ENCODE measurements at places on chromosomes 2 and 18.

DNA sequence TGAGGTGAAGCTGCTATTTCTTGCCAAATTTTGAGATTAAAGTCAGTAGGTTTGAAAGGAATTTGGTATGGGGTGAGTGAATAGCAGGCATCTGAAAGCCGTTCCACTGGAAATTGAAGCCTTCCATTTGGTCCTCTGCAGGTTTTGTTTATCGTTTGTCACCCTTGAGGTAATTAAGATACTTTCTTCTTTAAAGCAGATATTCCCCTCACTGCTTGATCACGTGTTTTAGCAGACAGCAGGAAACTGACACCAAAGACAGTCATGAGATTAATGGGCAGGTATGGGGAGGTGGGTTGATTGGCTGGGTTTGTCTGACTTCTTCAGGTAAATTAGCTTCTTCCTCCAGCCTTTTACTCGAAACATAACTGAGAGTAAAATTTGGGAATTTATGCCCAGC lies 10.7 kb downstream of the LPIN1 start:
- no peak for DNase-seq

- DNase-seq = peak; percentile 42
Observed at GRCh38 chr2:135948642-135949355, 36.6 kb downstream of the DARS1 start.

DNA sequence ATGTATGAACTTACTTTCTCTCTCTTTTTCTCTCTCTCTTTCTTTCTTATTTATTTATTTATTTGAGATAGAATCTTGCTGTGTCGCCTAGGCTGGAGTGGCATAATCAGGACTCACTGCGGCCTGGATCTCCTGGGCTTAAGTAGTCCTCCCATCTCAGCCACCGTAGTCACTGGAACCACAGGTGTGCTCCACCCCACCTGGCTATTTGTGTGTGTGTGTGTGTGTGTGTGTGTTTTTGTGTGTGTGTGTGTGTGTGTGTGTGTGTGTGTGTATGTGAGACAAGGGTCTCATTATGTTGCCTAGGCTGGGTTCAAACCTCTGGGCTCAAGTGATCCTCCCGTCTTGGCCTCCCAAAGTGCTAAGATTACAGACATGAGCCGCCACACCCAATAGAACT lies 64.3 kb downstream of the KIAA1328 start:
- DNase-seq = no peak

DNA sequence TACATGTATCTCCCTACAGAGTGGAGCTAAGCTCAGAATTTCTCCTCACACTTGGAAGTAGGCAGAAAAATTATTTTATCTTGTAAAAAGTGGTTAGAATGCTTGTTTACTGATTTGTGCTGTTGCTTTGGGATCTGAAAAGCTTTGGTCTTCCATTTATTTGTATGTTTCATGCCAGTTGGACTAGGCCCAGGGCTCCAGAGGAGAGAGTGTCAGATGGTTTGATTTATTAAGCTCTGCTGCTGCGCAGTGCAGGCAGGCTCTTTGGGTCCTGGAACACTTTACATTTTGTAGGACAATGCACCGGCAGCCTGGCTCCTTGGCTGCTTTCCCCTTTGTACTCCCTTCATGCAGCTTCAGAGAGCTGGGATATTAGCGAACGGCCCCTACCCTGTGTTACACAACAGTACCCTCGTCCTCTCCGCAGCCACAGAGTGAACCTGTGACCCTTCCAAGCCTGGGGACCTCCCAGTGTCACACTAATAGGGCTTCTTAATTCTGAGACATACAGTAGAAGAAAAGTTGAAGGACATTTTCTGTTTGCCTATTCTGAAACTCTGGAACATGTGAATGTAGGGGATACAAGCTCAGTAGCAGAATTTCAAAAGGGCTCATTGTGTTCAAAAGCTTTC lies 56.7 kb upstream of the EML6 start:
- no peak for DNase-seq

- DNase-seq = no peak
Observed at GRCh38 chr2:56705713-56706112, 521.9 kb downstream of the CCDC85A start.

DNA sequence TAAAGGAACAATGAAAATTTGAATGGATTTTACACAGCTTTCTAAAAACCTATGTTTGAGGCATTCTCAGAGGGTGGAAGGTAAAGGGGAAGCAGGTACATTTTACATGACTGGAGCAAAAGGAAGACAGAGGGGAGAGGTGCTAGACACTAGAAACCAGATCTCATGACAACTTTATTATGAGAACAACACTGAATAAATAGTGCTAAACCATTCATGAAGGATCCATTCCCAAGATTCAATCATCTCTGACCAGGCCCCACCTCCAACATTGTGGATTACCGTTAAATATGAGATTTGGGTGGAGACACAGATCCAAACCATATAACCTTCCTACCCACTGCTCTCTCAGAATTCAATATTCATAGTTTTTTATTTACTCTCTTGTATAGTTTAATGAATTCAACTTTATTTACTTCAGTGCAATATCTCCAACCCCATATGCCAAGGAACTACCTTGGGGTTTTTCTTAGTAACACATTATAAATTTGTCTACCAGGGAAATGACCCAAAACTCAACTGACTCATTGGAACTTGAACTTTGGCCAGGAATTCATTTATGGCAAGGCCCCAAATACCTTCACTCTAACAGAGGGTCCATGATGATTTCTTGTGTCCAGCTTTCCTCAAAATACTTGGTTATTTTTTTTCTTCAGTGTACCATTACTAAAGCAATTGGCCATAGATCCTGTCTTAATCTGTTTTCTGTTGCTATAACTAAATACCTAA lies 317.8 kb downstream of the GULP1 start:
- DNase-seq = no peak

GRCh38 chr18:47149457-47150028 lies 757 bp downstream of the HDHD2 start:
- no peak for DNase-seq

DNA sequence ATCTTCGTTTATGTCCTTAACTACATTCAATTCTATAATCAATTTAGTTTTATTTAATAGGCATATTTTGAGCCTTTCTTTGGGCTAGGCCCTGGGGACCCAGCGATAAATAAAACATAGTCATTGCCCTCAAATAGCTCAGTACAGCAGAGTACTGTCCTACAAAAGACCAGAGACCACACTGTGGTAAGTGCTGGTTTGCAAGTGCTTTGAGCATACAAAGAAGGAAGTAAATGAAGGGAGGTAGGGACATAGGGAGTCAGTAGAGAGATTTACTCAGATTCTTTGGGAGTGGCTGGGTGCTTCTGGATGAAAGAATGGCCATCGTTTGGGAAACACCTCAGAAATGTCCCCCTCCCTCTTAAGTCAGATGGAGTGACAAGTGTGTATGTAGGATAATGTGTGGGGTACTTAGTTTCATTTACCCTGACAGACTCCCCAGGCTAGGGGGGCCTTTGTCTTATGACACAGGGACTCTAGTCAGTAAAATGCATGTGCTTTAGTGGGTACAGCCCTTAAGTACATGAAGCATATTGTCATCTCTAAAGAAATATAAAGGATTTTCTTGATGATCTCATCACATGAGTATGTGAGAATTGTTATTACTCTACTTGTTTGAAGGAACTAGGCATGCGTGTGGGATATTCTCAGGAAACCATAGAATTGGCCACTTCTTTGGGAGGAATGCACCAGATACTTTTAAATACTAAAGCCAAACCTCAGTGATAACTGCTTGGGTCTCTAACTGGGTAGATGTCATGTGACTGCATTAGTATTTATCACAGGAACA lies 35.1 kb downstream of the MAPRE2 start:
- no peak for DNase-seq

DNA sequence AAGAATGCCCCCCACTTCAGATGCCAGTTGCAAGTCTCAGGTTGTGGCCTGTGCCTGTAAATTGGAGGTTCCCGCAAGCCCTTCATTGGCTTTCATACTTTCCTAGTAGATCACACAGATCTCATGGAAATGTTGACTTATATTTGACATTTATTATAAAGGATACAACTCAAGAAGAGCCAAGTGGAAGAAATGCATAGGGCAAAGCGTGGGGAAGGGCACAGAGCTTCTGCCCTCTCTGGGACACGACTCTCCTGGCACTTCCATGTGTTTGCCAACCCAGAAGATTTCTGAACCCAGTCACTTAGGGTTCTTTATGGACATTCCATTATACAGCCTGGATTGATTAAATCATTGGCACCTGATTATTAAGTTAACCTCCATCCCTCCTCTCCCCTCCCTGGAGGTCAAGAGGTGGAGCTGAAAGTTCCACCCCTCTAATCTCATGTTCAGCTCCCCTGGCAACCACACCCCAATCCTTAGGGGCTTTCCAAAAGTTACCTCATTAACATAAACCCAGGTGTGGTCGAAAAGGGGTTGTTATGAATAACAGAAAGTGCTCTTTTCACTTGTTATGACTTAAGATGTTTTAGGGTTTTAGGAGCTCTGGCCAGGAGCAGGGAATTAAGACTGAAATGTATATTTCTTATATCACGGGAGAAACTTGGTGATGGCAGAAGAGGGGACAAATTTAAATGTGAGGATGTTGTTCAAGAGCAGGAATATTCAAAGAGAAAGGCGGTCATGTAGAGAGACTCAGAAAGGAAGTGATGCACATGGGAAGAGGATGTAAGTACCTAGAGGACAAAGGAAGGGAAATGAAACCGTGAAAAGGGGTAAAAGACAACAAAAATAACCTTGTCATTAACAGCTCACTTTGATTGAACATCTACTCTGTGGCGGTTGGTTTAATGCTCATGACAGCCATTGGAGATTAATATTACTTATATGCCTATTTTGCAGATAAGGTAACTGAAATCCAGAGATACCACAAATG lies 31.8 kb downstream of the SP100 start:
- DNase-seq = peak; percentile 41

DNA sequence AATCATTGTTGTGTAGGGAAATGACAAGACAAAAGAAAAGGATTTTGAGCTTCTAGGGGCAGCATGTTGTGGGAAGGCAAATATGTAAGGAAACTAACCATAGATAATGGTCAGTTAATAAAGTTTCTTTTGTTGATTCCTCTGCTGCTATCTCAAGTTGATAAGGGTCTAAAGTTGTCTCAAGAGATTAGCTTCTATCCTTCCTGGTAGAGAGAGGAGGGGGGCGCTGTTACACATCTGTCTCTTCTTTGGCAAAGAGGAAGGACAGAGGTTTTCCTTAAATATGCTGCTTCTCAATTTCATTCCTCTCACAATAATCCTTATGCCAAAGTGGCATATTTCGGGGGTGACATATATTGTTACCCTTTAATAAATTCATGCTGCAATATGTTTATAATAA lies 944.0 kb downstream of the DPP10 start:
- DNase-seq = no peak

DNA sequence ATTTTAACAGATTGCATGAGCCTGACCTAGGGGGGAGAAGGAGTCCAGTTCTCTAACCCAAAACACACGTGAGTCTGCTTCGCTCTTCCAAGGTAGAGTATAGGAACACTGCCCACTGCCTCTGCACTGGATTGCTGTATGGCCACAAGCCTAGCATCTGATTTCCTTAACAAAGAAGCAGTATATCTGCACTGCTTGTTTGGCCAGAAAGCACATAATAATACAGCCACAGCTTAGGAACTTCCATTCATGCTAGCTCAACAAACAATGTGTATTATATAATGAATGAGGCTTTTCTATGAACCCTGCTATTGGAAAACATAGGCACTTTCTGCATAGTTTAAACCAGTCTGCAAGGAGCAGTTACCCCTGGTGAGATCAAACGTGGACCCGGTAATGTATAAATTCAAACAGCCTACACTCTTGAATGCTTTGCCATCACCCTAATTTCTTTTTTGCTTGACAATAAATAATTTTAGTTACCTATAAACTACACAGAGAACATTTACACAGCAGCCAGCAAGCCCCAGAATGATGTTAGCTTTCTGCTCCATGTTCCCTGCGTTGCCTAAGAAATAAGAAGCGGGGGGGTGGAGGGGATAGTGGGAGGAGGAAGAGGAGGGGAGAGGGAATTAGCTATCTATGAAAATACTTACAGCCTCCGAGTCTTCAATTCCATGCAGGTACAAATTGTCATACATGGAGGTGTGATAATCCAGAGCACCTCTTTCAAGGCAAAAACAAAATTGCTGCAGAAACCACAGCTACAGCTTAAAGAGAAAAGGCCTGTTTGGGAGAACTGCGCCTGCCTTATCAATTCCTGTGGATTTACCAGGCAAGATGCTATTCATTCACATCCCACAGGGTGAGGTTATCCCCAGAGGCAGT lies 125.6 kb downstream of the CACNB4 start:
- no peak for DNase-seq

GRCh38 chr2:200239216-200239615 lies 67.3 kb upstream of the SPATS2L start:
- DNase-seq = no peak

- DNase-seq = no peak
Observed at GRCh38 chr2:201406077-201406662, 45.1 kb downstream of the TRAK2 start.

- no peak for DNase-seq
Observed at GRCh38 chr18:51654488-51655326, 457.2 kb upstream of the MEX3C start.

GRCh38 chr18:63284173-63284799 lies 35.3 kb downstream of the BCL2 start:
- DNase-seq = no peak

GRCh38 chr2:65688141-65688886 lies 255.9 kb upstream of the SPRED2 start:
- no peak for DNase-seq

GRCh38 chr18:2178036-2178435 lies 393.3 kb downstream of the METTL4 start:
- DNase-seq = no peak

- DNase-seq = no peak
Observed at GRCh38 chr2:224213396-224213795, 174.3 kb upstream of the SERPINE2 start.

DNA sequence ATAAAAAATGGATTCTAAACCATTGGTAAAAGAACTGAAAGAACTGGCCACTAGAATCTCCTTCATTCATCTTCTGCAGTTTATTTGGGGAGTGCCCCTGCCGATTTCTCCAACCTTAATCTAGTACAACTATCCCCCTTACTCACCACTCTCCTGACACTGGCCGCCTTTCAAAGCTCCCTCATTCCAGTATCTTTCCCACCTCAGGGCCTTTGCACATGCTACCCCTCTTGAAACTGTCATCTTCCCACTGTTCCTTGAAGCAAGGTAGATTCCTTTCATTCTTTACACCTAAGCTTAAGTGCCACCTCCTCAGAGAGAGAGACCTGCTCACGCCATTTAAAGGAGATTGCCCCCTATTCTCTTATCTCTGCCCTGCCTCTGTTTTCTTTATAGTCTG lies 147.9 kb downstream of the MCFD2 start:
- DNase-seq = no peak

- DNase-seq = no peak
Observed at GRCh38 chr2:212154477-212154878, 384.1 kb downstream of the ERBB4 start.

DNA sequence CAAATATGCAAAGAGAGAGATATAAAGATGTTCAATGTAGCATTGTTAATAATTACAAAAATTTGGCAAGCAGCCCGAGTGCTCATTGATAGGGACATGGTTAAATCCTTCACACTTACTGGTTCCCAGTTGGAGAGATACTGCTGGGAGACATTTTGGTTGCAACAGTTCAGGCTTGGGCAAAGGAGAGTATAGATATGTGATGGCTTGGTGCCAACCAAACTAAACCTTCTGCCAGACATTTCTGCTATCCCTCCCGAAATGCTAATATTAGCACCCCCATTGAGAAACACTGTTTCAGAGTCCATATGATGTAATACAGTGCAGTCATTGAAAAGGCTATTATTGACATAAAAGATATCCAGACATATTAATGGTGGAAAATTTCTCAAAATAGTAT lies 11.5 kb downstream of the GEN1 start:
- no peak for DNase-seq

GRCh38 chr2:86036669-86037138 lies 69.0 kb downstream of the POLR1A start:
- no peak for DNase-seq

Data from activated naive CD4-positive, alpha-beta T cell treated with Interleukin-2 at 50 U/mL for 16 hours (primary cell).